ENCODE measurements at places on chromosomes 6 and 20.

GRCh38 chr6:53375847-53376246 is 27.1 kb upstream of the ELOVL5 start:
- no peak for DNase-seq

- no peak for DNase-seq
These were observed 179.8 kb downstream of the GMPR start for GRCh38 chr6:16418151-16418550.

DNA sequence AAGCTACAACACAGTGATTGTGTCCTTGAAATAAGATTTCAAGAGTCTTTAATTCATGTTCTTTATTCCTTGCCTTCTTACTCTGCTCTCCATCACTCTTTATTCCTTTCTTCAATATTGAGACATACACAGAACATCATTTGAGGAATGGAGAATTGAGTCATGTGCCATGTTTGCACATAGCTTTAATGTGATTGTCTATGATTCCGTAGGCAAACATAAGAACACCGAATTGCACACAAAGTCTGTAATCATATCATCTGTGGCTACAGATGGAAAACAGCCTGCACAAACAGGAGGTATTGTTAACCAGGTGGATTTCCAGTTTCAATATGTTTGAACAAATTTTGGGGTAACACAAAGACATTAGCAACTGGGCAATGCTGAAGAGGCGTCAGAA is 571.6 kb upstream of the GJE1 start:
- DNase-seq: no peak

- no peak for DNase-seq
These were observed 60.2 kb downstream of the CTCFL start for GRCh38 chr20:57464642-57465211.

DNA sequence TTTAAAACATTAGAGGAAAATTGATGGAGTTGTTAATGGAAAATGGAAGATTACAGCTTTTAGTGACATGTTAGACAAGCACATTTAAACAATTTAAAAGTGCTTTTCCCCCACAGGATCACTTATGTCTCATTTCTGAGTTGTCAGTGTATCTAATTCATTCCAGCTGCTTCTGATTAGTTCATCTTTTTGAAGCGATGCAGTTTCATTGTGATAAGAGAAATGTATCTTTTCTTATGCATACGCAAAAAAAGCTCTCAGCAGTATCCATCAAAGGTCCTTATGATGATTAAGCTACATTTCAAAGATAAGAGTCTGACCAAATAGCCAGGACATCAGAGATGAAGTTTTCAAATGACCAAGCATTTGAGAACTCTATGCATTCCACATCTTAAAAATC is 572.6 kb upstream of the SYNCRIP start:
- no peak for DNase-seq

DNA sequence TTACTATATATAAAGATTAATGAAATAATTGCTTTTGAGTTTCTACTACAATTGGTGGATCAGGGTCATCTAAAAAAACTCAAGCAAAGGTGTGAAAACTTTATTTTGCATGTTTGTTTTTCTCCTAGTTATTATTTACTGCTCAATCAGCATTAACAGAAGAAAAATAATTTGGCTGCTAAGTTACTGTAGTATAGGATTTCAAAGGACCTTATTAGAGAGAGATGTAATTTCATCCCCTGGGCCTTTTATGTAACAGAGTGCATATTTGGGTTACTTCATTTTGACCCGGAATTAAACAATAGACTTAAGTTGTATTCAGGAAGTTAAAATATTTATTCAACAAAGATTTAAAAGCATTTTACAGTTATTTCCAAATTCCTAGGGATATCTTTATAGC is 49.8 kb downstream of the EYA4 start:
- no peak for DNase-seq

- DNase-seq: no peak
These were observed 109.7 kb downstream of the FIG4 start for GRCh38 chr6:109800771-109801170.

DNA sequence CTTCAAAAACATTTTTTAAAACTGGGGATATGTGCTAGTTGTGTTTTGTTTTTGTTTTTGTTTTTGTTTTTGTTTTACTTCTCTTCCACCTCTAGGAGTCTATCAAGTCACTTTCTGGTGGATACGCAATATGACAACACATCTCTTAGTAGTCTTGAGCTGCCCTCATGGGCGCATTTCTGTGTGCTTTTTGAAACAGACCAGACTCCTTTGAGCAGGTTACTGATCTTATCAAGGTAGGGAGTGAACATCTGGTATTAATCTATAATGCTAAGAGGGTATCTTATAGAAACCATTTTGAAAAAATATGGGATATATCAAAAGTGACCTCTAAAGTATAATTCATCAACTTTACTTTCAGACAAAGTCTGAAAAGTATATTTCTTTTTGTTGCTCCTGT is 56.2 kb downstream of the PKIB start:
- DNase-seq: no peak

- no peak for DNase-seq
These were observed 172.1 kb upstream of the GGTLC1 start for GRCh38 chr20:24160563-24161281.

DNA sequence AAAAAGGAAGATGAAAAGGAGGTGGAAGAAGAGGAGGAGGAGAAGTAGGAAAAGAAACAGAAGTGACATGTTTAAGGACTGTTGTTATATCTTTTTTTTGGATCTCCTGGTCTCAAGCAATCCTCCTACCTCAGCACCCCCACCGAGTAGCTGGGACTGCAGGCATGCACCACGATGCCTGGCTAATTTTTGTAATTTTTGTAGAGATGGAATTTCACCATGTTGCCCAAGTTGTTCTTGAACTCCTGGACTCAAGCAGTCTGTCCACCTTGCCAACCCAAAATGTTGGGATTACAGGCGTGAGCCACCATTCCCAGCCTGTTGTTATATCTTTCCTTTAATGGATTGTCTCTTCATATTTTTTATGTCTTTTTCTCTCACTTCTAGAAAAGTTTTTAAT is 19.5 kb upstream of the BCLAF1 start:
- DNase-seq: no peak

GRCh38 chr6:332671-333070 is 40.4 kb downstream of the DUSP22 start:
- DNase-seq: no peak

- no peak for DNase-seq
These were observed 123.7 kb upstream of the EXOC2 start for GRCh38 chr6:816510-817084.

GRCh38 chr6:113103634-113104361 is 753.3 kb upstream of the MARCKS start:
- DNase-seq: no peak

DNA sequence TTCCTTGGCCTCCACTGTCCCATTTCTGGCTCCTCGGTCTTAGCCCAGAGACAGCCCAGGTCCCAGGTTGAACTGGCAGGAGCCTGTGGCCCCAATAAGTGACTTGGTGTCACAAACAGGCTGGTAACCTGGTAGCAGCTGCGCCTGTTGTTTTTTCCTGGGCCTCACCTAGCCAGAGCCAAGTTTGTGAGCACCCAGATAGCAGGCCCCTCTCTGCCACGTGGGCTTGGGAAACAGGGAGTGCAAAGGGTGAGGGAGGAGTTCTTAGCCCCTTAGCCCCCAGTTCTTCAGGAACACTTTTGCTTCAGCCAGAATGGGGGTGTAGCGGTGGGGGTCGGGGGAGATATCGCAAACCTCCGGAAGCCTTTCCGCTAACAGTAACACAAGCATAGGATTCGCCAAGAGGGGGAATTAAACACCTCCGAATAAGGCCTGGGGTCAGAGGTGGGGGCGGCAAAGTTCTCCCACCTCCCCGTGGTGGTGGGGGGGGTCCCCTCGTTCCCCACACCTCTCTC is 760 bp downstream of the C6orf132 start:
- DNase-seq: no peak

GRCh38 chr6:14209000-14209399 is 91.4 kb downstream of the CD83 start:
- DNase-seq: no peak

DNA sequence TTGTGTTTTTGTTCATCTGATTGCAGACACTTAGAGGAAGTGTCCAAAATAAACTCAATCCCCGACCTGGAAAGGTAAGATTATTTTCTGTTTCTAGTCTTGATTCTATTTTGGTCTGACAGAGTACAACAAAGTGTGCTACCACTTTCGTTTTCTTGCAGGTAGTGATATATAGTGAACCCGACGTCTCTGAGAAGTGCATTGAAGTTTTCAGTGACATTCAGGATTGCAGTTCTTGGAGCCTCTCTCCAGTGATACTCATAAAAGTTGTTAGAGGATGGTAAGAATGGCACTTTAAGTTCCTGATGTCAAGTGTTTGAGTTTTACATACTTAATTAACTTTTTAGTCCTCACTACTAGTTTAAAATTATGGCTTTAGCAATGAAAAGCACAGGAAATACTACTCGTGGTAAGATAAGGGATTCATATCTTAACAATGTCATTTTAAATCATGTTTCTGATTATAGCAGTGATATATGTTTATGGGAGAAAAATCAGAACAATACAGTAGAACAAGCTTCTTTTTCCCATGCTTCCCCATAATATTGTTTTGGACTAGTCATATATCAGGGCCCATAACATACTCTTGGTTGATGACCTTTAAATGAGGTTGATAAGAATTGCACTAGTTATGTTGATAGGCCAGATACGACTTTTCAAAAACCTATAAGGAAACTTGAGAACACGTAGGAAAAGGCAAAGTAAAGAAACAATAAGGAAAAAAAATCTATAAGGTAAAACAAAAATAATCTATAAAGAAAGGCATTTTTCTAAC is 104.0 kb downstream of the RTN4IP1 start:
- no peak for DNase-seq

- DNase-seq: no peak
These were observed 463.8 kb downstream of the ADGRB3 start for GRCh38 chr6:69098910-69099309.

- DNase-seq: no peak
These were observed 285.4 kb downstream of the CLIC5 start for GRCh38 chr6:45730232-45730631.

DNA sequence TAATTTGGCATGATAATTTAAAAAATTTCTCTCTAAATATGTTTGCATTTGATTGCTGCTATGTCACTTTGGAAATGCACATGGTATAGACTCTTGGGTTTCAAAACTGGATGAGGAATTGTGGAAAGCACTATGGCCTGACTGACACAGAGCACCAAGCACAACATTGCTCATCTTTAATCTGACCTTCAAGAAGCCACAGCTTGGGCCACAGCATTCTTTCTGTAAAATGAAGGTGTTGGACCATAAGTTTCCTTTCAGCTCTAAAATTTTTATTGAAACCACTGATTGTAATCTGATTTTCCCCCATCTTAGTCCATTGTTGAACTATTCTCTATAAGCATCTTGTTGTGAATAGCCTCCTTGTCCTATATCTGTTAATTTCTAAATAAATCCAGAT is 41.0 kb downstream of the QKI start:
- DNase-seq: no peak

DNA sequence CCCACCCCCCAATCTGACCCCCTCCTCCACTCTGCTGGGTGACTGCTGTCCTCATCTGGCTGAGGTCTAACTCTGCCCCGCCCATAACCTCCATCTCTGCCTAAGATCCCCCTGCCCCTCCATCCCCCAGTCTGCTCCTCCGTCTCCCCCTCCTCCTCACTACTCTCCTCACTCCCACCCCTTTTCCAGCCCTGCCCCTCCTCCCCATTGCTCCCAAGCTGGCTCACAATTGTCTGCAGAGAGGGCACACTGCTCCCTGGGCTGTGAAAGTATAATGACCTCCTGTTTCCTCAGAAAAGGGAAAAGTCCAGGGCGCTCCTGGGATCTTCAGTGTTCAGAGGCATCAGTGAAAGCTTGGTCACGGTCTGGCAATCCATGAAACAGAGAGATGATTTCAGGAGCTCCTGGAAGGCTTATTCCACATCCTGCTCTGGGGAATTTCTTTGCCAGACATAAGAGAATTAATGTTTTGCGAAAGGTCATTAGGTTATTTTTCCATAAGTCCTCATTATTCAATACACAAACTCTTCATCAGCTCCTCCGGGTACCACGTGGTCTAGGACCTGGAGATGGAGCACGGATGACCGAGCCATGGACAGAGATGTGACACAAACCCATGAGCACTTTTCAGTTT is 21.5 kb downstream of the CST5 start:
- no peak for DNase-seq

GRCh38 chr6:14128012-14128411 is 10.4 kb downstream of the CD83 start:
- DNase-seq: no peak

GRCh38 chr20:43442282-43442880 is 15.3 kb upstream of the SRSF6 start:
- DNase-seq: no peak

- no peak for DNase-seq
These were observed 309.1 kb downstream of the LMBRD1 start for GRCh38 chr6:69487688-69488087.

- no peak for DNase-seq
These were observed 9.3 kb upstream of the EEF1A2 start for GRCh38 chr20:63508072-63508768.

- no peak for DNase-seq
These were observed 9.3 kb downstream of the NUDT3 start for GRCh38 chr6:34383161-34383631.

DNA sequence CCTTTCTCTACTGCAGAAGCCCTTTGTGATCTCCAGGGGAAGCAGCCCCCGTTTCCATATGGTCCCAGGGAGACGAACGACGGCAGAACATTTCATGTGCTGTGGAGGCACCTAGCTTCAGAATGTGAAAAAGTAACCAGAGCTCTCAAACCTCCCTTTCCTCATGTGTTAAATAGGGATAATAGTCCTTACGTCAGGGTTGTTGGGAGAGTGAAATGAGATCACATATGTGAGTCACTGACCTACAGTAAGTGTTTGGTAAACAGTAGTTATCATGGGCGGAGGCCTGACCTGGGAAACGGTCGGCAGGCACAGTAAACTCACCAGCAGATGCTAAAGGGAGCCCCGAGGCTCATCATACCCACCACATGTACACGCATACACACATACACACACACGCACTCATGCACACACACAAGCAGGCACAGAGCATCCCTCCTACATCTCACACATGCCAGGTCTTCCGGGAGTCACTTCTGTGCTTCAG is 89.7 kb downstream of the LY86 start:
- no peak for DNase-seq

GRCh38 chr6:27471365-27472115 is 1.4 kb downstream of the ZNF184 start:
- DNase-seq: no peak

GRCh38 chr20:51385646-51386530 is 156.6 kb downstream of the NFATC2 start:
- DNase-seq: no peak

DNA sequence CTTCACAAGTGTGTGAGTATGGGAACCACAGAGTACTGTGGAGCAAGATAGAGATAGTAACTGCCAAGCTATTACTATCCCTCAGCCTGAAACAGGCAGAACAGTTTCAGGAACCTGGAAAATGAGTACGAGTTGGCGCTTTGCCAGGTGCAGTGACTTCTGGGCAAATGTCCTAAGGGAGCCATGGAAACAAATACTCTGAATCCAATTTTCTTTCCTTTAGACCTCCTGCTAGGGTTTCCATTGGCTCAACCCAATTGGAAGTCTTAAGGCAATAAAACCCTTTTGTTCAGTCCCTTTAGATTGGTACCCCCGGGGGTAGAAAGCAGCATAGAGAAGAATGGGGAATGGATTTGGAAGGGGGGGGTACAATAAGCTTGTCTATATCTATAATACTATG is 205.0 kb upstream of the EPHA7 start:
- no peak for DNase-seq

All from activated CD8-positive, alpha-beta memory T cell treated with anti-CD3 and anti-CD28 coated beads for 1 hour (primary cell).